ENCODE measurements at places on chromosomes 11 and 22.
A peak's percentile ranks its signal among the peaks of the same experiment; 100 is the strongest.

- peak; percentile 23 for DNase-seq
Observed at GRCh38 chr11:1323774-1324173, 14.3 kb upstream of the TOLLIP start.

DNA sequence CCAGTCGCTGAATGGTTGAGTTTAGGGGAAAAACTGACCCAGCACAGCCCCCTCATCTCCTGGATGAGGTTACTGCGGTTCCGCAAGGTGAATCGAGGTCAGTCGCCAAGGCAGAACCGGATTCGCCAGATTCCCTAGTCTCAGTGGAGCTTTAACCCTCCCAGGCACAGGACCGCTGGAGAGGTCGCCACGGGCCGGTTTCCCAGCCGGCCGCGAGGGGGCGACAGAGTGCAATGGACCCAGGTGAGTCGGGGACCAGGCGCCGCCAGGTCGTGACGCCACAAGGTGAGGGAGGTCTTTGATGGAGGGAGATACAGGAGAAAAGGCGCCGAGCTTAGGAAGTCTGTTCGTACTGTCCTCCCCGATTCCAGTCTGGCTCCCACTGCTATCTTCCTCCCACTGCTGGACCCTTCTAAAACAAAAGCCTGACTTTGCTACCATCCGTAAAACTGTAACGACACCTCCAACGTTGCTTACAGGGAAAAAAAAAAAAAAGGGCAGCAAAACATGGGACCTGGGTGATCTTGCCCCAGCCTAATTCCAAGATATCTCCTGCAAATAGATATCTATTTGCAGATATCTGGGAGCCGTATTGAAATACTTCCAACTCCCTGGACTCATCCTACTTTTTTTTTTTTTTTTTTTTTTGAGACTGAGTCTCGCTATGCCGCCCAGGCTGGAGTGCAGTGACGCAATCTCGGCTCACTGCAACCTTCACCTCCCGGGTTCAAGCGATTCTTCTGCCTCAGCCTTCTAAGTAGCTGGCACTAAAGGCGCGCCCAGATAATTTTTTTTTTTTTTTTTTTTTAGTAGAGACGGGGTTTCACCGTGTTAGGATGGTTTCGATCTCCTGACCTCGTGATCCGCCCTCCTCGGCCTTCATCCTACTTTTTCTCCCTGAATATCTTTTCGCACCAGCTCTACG, 1.4 kb upstream of the GGA1 start:
- peak; percentile 90 for DNase-seq

DNA sequence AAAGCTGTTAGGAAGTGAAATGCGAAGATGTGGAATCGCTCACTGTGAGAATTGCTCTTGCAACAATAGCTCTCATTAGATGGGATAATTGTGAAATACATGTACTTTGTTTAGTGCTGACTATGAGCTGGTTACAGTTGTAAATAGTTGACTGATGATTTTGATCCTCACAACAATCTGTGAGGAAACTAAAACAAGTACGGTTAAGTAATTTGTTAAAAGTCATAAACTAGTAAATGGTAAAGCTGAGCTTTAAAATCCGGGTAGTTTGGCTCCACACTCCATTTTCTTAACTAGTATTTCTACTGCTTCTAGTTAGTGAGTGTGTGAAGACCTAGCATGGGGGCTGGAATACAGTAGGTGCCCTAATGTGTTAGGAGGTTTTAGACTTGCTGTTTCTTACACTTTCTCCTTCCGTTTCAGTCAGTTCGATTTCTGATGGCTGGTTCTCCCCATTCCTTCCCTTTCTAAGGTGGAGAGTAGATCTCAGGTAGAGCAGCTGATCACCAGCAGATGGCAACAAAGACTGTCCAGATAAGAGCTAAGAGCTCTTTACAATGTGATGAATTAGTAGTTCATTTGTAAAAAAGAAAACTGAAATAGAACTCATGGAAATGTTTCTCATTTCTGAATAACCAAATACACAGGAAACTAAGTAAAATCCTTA, 16.3 kb upstream of the CYP2R1 start:
- DNase-seq = no peak

DNA sequence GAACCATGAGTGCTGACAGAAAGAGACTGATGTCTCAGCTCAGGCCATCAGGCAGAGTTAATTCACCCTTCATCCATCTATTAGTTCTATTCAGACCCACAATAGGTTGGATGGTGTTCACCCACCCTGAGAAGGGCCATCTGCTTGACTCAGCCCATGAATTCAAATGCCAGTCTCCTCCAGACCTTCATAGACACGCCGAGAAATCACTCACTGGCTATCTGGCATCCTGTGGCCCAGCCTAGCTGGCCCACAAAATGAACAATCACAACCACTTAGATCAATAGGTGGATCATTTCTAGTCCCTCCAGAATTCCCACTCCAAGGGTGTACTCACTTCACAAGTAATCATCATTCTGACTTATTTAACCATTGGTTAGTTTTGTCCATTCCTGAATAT, 58.2 kb downstream of the MYEOV start:
- DNase-seq = peak; percentile 28

DNA sequence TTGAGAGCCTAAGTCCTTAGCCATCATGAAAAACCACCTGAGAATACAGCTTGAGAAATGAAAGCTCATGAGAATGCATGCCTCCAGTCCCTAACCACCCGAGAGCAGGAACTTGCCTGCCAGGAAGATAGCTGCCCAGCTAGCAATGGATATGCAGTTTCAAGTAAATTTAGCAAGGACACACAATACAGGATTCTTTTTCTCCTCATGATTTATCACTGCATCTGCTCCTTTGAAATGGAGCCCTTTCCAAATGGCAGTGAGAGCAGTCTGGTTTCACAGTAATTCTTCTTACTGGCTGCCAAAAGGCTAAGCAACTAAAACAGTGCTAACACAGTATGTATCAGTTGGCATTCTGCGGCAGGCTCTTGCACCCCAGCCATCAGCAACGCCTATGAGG, 109.9 kb downstream of the MICAL3 start:
- no peak for DNase-seq

Measured in left lobe of liver (tissue), 2 donors.